Breast epithelium (tissue), 4 donors: ENCODE measurements at places on chromosomes 2 and 18.

DNA sequence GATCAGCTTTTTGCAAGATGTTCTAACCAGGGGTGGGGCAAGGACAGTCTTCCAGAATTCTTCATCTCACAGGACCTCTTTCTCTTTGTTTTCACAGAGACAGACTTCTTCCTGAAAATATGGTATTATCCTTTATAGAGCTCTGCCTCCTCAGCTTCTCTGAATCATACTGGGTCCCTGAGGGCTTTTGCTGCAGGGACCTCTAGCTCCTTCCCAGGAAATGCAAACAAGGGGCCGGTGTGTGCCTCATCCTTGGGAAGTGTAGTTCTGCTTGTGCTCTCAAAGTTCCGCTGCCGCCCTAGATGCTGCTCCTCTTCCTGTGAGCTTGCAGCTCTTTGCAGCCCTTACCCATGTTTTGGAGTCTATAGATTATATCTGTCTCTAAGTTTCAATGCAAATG is 99.5 kb upstream of the NPAS2 start:
- DNase-seq: no peak

- DNase-seq: no peak
Measured at GRCh38 chr2:19649142-19649541, 252.6 kb downstream of the TTC32 start.

DNA sequence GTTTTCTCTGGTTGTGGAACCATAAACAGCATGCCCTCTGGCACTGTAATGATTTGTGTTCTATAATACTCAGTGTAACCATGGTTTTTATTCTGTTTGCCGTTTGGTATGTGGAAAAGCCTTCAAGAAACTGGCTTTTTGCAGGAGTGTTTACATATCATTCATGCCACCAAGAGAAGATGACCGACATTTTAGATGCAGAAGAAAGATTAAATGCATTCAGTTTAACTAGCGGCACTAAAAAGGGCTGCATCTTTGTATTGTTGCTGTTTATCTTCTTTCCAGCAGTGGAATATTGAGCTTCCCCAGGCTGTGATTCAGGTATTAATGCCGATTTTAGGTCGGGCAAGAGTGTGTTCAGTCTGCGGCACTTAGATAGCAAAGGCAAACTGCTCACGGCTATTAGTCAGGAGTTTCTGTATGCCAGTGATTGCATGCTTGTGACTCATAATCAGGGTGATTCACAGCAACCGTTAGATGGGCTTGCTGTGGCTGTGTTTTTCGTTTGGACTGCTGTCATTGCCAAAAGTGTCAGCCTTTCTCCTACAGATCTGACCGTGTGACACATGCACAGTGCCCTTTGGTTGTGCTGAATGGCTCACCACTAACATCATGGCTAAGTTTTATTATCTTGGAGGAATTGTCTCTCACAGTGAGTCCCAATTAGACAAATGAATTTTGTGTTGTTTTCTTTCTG is 479.7 kb downstream of the PARD3B start:
- no peak for DNase-seq

- no peak for DNase-seq
Measured at GRCh38 chr18:55090564-55091188, 131.4 kb upstream of the CCDC68 start.

DNA sequence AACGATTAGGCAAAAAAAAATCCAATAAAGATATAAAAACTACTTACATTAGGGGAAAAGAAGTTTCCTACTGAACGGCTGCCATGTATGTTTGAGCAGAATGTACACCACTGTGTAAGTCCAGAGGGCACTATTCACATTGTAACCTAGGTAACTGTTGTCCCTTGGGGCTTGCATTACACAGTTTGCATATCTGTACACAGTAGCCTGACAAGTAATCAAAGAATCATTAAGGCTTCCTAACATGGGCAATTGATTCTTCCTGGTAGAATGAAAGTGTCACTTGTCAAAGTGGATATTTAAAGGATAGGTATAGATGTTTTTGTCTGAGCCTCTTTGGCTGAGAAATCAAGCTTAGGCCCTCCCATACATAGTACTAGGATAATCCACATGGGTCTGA is 39.1 kb downstream of the PLEK start:
- DNase-seq: no peak

DNA sequence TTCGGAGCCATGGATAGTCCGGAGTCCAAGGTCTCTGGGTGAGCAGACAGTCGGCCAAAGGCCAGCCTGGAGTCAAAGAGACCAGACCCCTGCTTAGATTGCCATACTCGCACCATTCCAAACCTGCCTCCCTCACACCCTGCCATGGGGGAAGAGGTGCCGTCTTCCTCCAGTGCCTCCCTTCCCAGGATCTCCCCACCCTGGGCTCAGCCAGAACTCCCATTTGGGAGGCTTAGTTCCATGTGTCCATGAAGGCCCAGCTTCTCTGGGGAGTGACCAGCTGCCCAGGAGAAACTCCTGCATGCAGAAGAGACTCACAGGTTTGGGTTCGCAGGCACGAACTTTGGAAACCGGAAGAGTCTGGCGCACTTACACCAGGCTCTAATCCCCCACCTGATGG is 21.7 kb downstream of the IGFBP5 start:
- no peak for DNase-seq

- peak; percentile 53 for DNase-seq
Measured at GRCh38 chr2:9769171-9770005, 73.9 kb upstream of the TAF1B start.

DNA sequence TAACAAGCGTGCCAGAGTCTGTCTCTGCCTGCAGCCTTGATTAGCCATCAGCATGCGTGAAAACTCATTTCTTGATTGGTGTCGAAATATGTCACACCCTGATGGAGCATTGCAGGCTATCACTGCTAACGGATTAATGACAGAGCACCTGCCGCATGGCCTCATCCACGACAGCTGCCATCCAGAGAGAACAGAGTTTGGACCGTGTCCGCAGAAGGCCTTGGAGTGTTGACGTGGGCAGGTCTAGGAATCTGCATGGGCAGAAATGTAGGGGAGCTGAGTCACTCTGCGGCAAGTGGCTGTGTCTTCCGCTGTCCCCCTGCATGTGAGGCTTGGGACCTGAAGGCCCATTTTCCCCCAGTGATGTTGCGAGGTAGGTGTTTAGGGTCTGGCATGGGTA is 43.0 kb downstream of the KLHL29 start:
- DNase-seq: no peak

- DNase-seq: no peak
Measured at GRCh38 chr18:9000733-9001132, 101.8 kb upstream of the NDUFV2 start.

DNA sequence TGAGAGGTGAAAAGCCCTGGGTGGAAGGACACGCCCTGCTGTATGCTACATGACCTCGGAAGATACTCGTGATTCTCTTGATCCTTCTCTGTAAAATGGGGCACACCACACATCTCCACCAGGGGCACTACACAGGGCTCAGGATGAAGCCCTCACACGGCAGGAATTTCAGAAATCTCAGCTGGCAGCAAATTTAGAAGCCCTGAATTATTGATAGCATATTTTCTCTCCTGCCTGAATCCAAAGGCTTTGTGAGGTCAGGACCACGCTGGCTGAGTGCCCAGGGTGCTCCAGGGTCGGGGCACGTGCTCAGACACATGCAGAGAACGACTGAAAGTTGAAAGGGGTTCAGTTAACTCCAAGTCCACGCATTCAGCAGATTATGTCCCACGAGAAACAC is 42.1 kb upstream of the GALR1 start:
- DNase-seq: no peak

- no peak for DNase-seq
Measured at GRCh38 chr2:174750923-174751441, 13.3 kb downstream of the CHRNA1 start.

DNA sequence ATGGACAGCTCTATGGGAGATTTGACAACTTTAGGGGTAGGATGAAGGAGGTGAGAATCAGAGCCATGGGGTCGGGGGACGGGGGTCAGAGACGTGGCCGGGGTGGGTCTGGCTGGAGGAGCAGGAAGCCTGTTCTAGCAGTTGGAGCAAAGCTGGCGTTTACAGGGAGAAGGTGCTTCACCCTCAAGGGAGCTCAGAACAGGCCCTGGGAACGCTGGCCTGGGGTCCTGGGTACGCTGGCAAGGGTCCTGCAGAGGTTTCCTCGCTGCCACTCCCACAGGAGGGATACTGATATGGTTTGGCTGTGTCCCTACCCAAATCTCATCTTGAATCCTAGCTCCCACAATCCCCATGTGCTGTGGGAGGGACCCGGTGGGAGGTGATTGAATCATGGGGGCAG is 205.0 kb upstream of the ARL4C start:
- DNase-seq: no peak

GRCh38 chr2:189880832-189881492 is 96.7 kb downstream of the PMS1 start:
- DNase-seq: no peak

DNA sequence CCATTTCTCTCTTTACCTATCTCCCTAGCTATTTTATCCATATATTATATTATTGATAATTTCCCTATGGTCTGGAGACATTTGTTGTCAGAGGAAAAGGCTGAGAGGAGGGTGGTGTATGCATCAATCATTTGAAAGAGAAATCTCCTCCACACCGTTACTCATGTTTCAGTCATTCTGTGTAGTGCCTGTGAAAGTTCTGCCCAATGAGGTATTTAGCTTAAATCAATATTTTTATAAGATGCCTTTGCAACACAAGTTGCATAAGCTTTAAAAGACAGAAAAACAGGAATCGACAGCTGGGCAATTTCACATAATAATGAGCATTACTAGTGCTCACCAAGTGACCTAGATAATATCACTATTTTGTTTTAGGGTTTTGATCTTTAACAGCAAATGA is 363.7 kb upstream of the FSIP2 start:
- DNase-seq: no peak

- DNase-seq: no peak
Measured at GRCh38 chr2:104407641-104408040, 446.3 kb upstream of the POU3F3 start.

DNA sequence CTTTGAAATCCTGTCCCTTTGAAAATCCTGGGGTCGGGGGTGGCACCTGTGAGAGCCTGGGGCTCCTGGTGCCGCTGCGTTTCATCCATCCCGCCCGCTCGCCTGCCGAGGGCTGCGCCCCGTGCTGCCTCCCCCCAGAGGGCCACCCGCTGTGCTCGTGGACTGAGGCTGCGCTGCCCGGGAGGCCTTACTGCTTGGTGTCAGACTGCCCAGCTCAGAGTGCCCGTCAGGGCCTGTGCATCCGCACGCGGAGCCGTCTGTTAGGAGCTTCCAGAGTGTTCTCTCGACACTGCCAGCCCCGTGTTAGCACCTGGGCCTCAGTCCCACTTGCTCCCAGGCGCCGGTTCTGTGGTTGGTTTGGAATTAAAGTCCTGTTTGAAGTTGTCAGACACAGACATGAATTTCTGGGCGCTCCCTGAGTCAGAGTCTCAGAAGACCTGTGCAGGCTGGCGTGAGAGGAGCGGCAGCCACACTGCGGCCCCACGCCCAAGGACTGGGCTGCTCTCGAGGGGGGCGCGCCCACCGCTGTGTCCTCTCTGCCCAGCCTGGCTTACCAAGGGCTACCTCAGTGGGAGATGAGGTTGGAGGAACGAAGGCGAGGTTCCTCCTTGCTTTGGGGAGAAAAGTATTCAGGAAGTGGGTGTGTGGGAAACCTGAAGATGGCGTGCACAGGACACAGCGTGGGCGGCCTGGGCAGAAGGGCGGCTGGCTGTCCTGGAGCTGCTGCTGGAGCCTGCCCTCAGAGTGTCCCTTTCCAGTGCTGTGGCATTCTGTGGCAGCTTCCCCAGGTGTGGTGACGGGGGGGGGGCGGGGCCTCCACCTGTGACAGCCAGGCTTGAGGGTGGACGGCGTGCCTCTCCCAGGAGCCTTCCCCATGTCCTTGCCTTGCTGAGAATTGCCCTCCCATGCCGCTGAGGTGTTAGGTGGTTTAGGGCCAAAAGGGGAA is 14.1 kb downstream of the DTYMK start:
- no peak for DNase-seq

DNA sequence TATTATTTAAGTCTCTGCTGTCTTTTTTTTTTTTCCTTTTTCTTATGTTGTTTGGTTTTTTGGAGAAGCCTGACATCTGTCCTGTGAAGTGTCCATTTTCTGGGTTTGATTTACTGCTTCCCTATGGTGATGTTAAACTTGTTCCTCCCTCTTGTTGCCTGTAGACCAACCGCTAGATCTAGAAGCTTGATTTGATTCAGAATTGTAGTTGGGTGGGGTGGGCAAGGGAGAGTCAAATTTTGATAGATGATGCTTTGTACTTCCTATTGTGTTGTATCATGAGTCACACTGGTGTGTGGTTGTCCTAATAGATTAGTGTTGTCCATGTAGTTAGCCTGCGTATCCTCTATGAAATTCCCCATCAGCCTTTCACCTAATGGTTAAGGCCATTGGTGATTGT is 35.4 kb downstream of the CAB39 start:
- no peak for DNase-seq

- DNase-seq: no peak
Measured at GRCh38 chr2:135798762-135799161, 38.2 kb downstream of the LCT start.
